Activated T-helper 1 cell treated with anti-CD3 and anti-CD28 coated beads, Interleukin-12 subunit alpha, Interleukin-12 subunit beta, Interleukin-2, Interleukin-4 antibody, amounts not matched to agents 30 ng/mL and 10 ng/mL and 1 ng/mL, durations not matched to agents 14 hours and 24 hours and 36 hours (primary cell): ENCODE measurements at places on chromosomes 2 and 18. TPM values are rescaled to one million over a fixed set of nuclear protein-coding genes. Genes with fewer than 3 reads are reported as not detected.

SIX2 gene
- not detected in 2 replicates for total RNA-seq

RBM45 gene
- total RNA-seq: 18.6 and 21.9 TPM in 2 replicates

OSBPL6 gene
- 1.5 and 1.9 TPM in 2 replicates for total RNA-seq

NLRC4 gene
- total RNA-seq: 0.05 and 0.07 TPM in 2 replicates

SERPINB7 gene
- total RNA-seq: not detected in 2 replicates

ACADL gene
- not detected in 2 replicates for total RNA-seq

SIX3 gene
- total RNA-seq: not detected in 2 replicates

ANKRD36C gene
- total RNA-seq: 52.9 and 56.9 TPM in 2 replicates

SNRPD1 gene
- 170 and 173 TPM in 2 replicates for total RNA-seq

KRTCAP3 gene
- total RNA-seq: 3.5 and 5.7 TPM in 2 replicates

C2orf69 gene
- total RNA-seq: 16.6 and 18.0 TPM in 2 replicates

PUM2 gene
- 125 and 131 TPM in 2 replicates for total RNA-seq

CPO gene
- total RNA-seq: not detected in 2 replicates

IL1RN gene
- 4.2 and 4.7 TPM in 2 replicates for total RNA-seq

PROKR1 gene
- total RNA-seq: not detected in 2 replicates

CABYR gene
- total RNA-seq: 0.49 and 1.1 TPM in 2 replicates

ALKAL2 gene
- 0.18 TPM in 1 of 2 replicates, not detected in the other for total RNA-seq

GULP1 gene
- total RNA-seq: not detected in 2 replicates

GPR155 gene
- total RNA-seq: 2.7 and 2.9 TPM in 2 replicates

FBXO41 gene
- 29.3 and 30.9 TPM in 2 replicates for total RNA-seq

POLE4 gene
- total RNA-seq: 48.4 and 56.7 TPM in 2 replicates

LYG2 gene
- total RNA-seq: not detected in 2 replicates

IRS1 gene
- 3.8 and 4.2 TPM in 2 replicates for total RNA-seq

ARHGAP28 gene
- not detected in 2 replicates for total RNA-seq

THUMPD2 gene
- total RNA-seq: 21.2 and 21.6 TPM in 2 replicates

CFAP221 gene
- total RNA-seq: not detected in 2 replicates

UGT1A9 gene
- total RNA-seq: not detected in 2 replicates

TAF4B gene
- total RNA-seq: 16.1 and 17.0 TPM in 2 replicates

TEX261 gene
- total RNA-seq: 89.4 and 97.4 TPM in 2 replicates
